Forelimb muscle (tissue), 1 donor: ENCODE measurements at places on chromosomes 5 and 9.

- no peak for DNase-seq
Measured at GRCh38 chr9:33227741-33228140, 12.2 kb upstream of the SPINK4 start.

DNA sequence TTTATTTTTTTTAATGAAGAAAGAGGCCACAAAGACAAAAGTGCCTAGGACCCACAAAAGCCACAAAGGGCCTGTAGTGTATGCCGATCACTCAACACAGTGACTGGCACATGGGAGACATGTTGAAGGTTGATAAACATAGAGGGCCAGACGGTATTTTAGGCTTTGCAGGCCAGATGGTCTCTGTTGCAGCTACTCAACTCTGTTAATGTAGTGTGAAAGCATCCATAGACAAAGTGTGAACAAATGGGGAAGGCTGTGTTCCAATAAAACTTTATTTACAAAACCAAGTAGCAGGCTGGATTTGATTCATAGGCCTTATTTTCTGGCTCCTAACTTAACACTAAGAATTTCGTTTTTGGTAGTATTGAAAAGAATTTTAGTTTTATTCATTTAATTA, 139.9 kb downstream of the SGCD start:
- DNase-seq = no peak

- DNase-seq = no peak
Measured at GRCh38 chr5:115435778-115436712, 108.5 kb downstream of the FEM1C start.

DNA sequence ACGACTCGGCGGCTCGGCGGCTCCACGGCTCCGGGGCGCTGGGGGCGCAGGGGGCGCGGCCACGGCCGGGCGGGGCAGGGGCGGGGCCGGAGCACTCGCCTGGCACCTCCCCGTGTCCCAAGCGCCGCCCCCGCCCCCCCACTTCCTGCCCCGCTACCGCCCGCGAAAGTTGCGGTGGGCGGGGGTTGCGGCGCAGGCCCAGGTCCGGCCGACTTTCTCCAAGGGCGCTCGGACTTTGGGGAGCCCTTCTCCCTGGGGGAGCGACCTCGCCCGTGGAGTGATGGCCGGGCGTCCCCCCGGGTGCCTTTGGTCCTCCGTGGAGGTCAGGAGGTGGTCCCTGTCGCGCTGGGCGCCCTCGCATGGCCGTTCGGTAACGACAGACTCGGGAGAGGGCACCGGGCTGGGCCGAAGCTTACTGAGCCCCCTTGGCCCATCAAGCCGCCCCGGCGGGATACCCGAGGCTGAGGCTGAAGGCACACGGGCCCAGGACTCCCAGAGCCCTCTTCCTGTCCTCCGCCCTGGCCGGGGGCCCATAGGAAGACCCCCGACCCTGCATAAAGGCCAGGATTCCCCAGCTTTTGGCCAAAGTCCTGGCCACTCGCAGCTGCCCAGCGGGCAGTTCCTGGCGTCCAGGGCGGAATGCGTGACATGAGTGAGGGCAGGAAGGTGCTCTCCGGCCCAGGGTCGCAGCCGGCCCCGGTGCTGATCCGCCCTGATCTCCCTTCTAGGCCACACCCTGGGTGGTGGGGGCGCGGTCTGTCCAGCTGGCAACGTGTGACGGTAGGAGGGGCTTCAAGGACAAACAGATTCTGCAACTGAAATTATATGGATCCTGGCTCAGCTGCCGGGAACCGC, 883 bp upstream of the VAV2 start:
- peak; percentile 60 for DNase-seq

DNA sequence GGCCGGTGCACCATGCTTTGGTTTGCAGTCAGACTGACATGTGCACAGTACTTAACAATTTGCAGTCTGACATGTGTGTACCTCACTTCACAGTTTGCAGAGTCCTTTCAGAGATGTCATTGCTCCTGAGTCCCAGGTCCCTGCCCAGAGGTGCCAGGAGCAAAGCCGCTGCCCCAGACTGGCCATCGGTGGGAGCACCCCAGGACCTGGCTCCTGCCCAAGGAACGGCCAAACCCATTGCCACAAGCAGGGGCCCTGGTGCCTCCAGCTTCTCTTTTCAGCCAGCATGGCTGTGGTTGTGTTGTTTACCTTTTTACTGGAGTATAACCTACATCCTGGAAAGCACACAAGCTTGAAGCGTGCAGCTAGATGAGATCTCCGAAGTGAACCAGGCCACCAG, 28.6 kb downstream of the RASGEF1C start:
- no peak for DNase-seq

- no peak for DNase-seq
Measured at GRCh38 chr9:109258481-109259302, 62.2 kb downstream of the EPB41L4B start.

GRCh38 chr9:127783111-127784008, 2.5 kb upstream of the CDK9 start:
- no peak for DNase-seq

- no peak for DNase-seq
Measured at GRCh38 chr9:32161209-32161608, 223.2 kb upstream of the ACO1 start.

DNA sequence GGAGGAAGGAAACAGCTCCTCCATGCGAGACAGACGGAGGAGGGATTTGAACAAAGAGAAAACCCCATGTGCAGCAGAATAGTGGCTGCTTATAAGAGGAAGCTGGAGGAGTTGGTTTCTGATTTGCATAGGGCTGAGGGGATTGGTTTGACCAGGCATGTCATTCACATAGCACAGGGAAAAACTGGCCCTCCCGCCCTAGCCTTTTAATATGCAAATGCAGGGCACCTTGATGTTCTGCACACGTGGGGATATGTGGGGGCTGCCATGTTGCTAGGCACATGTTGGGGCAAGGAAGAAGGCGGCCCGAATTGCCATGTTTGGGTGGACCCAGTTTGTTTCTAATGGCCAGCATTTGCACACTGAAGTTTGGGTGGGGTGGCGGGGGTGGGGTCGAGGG, 42.2 kb downstream of the OSMR start:
- no peak for DNase-seq

GRCh38 chr5:126384985-126385384, 38.2 kb upstream of the GRAMD2B start:
- no peak for DNase-seq

DNA sequence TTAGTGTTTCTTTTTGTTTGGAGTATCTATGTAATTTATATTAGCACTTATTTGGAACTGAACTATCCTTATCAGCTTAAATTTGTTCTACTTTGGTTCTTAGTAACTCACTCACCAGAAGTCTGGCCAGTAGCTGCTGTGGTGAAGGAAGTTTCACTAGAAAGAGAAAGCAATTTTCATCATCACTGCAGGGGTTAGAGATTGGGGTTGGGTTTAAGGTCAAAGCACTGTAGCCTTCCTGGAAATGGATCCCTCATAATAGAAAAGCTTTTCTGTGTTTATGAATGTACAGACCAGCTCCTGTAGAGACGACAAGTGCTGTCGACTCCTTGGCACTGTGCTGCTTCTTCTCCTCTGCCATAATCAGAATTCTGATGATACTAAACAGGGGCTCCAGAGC, 22.2 kb downstream of the MROH2B start:
- no peak for DNase-seq

DNA sequence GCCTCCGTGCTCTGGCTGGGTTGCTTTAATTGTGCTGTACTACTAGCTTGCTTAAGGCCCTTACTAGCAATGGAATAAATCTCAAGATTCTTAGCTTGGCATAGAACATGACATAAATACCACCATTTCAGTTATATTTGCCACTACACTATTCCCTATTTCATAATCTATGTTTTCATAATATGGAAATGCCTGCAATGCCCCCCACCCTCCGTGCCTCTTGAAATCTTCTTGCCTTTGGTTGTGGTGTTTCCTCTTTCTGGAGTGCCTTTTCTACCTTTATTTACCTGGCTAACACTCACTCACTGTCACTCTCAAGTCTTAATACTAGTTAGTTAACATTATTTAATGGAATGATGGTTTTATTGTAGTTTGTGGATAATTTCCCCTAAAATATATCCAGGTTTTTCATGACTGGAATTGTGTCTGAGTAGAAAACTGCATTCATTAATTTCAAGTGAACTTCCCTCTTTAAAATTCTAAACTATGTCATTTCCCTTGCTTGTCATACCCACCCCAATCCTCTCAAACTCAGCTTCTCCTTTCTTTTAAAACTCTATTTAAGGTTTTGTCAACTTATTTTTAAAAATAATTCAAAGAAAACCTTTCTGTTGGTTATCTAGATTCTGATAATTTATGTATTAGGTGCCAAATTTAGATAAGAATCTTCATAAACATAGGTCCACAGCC, 521.7 kb upstream of the DAB2 start:
- DNase-seq = no peak

DNA sequence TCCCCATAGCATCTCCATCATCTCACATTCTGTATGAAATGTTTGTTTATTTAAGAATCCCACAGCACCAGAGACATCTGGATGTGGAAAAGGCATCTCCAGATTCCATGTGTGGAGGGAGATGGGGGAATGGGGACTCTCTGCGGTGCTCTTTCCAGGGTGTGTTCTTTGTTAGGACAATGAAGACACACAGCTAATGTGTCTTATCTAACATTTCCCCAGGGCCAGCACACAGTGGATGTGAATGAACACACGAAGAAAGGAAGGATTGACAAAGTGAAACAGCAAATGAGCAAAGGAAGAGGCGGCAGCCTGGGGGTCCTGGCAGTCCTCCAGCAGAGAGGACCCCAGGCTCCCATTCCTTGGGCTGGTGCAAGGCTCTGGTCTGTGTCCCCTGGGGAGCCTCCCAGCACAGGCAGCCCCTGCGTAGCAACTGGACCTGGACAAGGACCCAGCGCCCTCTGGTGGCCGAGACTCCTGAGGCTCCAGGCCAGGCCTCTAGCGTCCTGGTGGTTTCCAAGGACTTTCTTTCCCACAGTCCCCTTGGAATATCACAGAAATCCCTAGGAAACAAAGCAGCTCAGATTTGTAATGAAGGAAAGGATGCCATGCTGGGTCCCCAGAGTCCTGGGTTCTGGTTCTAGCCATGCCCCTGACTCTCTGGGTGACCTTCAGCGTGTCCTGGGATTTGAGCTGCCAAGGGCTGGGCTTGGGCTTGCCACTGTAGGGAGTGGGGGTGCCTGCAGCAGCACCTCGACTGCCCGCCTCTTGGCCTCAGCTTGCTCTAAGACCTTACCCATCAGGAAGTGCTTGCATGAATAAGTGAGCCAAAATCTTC, 3.5 kb upstream of the PDLIM7 start:
- DNase-seq = peak; percentile 50

- no peak for DNase-seq
Measured at GRCh38 chr5:36763454-36763853, 113.1 kb upstream of the NIPBL start.

- DNase-seq = no peak
Measured at GRCh38 chr5:54309691-54310432, 511 bp downstream of the ARL15 start.

DNA sequence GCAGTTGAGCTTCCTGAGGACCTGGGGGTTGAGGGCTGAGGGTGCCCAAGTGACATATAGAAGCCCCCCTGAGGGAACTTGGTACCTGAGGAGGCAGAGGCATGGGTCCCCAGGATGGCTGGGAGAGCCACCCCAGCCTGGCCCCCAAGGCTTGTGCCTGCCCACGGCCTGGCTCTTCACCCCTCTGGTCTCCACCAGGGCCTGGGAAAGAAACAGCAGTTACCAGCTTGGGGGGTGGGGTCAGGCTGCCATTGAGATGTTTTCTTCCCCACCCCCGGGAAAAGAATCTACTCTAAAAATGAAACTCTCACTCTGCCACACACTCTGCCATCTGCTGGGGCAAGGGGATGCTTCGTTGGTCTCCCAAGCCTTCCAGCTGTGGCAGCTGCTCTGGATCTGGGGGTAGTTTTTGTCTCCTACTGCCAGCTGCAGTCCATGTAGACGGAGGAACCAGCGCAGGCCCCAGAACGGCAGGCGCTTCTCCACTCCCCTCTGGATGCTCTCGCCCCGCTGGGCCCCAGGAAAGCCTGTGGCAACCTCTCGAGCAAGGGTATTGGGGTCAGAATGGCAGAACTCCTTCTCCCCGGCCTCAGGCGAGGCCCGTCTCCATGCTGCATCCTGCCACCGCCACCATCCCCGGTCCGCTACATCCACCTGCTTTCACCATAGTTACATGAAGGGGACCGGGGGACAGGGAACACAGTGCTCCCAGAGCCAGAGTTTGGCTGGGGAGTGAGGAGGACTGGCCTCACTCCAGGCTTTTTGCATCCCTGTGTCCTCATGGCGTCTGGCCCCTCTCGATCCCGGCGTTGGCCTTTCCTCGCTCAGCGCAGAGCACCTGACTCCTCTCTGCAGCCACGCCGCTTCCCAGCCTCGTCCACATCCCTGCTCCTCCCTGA, 123.5 kb downstream of the DAB2IP start:
- no peak for DNase-seq

DNA sequence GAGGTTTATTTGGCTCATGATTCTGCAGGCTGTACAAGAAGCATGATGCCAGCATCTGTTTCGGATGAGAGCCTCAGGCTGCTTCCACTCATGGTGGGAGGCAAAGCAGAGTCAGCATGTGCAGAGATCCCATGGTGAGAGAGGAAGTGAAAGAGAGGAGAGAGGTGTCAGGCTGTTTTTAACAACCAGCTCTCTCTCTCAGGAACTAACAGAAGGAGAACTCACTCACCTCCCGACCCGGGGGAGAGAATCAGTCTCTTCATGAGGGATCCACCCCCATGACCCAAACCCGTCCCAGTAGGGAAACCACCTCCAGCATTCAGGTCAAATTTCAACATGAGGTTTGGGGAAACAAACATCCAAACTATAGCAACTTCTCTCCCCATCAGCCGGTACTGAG, 187.7 kb downstream of the ENC1 start:
- no peak for DNase-seq

- DNase-seq = no peak
Measured at GRCh38 chr9:130320723-130321481, 55.3 kb downstream of the HMCN2 start.

DNA sequence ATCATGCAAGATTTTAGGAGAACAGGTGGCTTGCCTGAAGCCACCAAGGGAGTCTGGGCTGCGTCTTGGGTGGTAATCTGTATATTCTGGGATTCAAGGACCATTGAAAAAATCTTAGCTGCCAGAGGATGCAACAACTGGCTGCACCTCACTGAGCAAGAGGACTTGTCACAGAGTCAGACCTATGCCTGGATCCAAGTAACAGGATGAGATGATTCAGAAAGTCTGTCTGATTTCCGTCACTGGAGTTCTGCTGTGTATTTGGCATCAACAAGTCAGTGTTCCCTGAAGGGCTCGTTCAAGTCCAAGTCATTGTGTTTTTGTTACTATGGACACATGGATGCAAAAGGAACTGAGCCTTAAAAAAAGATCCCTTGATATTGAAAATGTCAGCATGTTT, 37.8 kb upstream of the CARTPT start:
- peak; percentile 70 for DNase-seq

DNA sequence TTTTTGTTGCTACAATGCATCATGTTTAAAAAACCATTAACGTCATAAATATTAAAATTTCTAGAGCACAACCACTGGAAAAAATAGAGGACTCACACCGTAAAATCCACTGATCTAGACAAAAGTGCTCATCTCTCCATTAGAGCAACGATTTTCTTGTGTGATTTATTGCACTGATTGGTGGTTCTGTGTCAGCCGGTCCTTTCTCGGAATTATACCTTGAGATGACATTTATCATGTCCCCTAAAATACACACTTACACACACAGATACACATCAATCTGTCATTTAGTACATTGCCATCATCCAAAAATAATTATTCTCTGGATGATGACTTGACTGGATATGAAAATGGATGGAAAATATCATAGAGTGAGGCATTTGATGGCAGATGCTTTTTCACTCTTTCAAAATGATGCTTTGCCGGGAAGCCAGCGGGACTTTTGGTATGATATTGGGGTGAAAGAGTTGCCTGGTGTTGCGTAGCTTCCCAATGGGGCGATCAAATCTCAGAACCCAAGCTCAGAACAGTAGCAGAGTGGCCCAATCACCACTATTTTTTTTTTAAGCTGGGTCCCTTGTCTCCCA, 226.6 kb downstream of the GAS1 start:
- no peak for DNase-seq
